ENCODE measurements at places on chromosomes 13 and 19.

GRCh38 chr19:35223084-35223790, 5.3 kb downstream of the FAM187B start:
- DNase-seq: no peak

- no peak for DNase-seq
Measured at GRCh38 chr19:18297308-18297707, 15.9 kb upstream of the JUND start.

GRCh38 chr13:73364736-73365135, 305.9 kb downstream of the KLF5 start:
- DNase-seq: no peak

DNA sequence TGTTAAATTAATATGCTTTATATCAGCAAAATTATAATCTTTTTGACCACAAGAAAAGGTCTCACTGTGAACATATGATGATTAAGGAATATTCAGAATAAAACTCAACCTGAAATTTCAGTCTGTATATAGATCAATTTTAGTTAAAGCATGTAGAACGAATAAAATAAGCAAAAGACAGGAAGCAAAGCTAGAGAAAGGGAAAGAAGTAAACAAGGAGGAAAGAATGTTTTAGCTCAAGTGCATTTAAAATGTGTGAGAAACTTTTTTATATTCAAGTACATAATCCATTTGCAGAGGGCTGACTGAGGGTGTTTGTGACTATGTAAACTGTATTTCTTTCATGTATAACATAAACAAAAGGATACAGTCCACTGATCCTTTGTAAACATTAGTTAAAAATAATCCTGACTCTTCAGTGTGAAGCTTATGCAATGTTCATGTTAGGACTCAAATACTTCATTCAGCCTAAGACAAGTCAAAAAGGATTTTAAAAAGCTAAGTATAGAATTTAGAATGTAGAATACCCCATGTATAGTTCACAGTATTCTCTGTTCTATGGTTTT, 472.1 kb downstream of the DIAPH3 start:
- no peak for DNase-seq

GRCh38 chr13:38657191-38657590, 29.7 kb upstream of the FREM2 start:
- DNase-seq: peak; percentile 3

DNA sequence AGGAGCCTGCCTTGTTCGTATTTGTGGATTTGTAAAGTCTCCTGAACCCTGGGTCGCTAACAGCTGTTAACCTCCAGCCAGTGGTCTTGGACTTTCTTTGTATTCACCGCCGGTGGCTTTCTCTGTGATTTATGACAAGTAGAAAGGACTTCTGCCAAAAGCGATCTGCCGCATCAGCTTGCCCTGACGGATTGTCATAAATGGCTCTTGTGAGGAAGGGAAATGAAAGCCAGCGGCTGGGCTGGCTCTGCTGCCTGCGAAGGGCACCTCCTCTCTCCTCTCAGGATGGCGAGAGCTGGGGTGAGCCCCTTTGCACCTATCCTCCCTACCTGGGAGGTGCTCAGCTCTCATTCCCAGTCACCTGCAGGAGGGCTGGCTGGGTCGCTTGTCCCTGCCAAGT, 25.6 kb downstream of the DHRS12 start:
- no peak for DNase-seq

DNA sequence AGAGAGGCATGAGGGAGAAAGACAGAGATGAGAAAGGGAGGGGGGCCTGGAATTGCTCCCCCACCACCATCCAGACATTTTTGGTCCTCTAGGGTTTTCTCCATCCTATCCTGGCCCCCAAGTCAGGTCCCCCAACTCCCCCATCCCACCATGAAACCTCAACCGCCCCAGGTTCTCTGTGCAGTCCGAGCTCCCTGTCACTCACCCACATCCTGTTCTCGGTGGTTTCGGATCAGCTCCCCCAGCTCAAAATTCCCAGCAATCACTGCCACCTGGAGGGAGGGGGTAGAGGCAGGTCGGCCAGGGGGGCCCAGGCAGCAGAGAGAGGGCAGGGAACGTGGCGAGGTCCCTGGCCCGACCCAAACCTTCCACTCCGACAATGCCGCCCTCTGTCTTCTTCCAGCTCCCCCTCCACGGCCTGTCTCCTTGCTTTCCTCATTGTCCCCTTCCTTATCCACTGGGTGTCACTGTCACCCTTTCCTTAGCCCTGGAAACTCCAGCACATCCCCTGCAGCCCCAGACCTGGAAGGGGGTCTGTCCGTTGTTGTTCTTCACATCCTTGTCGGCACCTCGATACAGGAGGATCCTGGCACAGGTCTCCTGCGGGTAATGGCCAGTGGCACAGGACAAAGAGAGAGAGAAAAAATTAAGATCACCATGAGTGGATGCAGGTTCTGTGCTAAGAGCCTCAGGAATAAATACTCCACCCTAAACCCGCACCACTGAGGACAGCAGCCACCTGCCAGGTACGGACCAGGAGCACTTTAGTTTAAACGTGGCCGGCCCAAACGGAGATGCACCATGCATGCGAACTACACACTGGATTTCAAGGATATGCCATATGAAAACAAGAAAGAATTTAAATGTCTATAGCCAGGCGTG, 15.4 kb downstream of the SHANK1 start:
- DNase-seq: no peak

DNA sequence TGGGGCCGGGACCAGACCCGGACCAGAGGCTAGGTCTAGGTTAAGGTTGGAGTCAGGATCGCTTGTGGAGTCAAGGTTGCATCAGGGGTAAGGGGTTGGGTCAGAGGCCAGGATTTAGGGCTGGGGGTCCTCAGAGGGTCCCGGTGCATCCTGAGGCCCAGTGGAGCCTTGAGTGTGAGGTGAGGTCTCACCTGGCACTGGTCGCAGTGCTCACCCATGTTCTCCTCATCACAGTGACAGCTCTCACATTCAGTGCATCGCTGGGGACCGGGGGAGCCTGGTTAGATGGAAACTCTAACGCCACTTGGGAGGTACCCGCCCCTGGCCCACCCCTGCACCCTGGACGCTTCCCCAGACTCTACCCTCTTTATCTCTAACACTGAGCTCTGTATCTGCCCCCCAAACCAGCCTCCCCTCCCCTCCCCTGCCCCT, 3.1 kb downstream of the HRC start:
- no peak for DNase-seq

DNA sequence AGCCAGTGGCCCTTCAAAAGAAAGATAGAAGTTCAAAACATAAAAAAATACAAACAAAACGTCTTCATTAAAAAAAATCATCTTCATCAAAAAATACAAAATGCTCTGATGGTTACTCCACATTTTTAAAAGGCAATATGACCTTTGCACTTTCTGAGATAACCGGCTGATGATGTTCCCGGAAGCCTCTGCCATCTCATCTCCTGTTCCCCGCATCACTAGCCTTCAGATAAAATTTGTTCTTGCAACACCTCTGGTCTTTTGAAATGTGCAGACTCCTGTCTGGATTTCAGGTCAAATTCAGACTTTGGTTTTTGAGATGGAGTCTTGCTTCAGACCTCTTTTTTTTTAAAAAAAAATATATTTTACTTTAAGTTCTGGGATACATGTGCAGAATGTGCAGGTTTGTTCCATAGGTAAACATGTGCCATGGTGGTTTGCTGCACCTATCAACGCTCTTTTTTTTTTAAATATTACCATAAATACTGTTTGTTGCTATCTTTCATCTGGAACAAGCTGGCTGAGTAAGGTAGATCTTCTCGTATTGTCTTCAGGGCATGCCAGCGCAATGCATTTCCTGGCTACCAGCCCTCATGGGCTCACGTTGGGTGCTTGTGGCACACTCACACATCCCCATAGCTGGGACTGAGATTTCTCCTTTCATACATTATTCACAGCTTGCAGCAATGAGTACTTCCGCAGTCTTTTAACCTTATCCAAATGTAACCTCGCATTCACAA, 418.9 kb upstream of the ARGLU1 start:
- no peak for DNase-seq

DNA sequence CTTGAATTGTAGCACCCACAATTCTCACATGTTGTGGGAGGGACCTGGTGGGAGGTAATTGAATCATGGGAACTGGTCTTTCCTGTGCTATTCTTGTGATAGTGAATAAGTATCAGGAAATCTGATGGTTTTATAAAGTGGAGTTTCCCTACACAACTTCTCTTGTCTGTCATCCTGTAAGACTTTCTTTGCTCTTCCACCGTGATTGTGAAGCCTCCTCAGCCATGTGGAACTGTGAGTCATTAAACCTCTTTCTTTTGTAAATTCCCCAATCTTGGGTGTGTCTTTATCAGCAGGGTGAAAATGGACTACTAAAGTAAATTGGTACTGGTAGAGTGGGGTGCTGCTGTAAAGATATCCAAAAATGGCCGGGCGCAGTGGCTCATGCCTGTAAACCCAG, 215.6 kb downstream of the LIG4 start:
- no peak for DNase-seq

- no peak for DNase-seq
Measured at GRCh38 chr13:113749967-113750366, 9.1 kb upstream of the TMEM255B start.

DNA sequence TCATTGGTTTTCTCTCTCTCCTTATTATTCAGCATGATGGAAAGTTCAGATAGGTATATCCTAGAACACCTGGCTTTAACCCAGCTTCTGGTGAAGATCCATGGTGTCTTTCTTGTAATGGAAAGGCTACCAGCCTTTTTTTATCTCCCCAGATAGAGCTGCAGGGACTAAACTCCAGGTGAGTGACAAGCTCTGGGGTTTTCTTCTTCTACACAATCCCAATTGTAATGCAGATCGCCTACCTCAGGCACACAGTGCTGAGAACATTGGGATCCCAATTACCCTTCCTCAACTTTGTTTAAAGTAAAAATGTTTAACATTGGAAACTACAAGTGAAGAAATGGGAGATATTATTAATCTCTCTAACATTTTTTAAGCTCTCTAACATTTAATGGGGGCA, 1851.7 kb downstream of the PCDH9 start:
- no peak for DNase-seq

- DNase-seq: no peak
Measured at GRCh38 chr13:96075953-96076543, 13.9 kb upstream of the HS6ST3 start.

- DNase-seq: no peak
Measured at GRCh38 chr13:79527698-79528097, 46.7 kb downstream of the NDFIP2 start.

GRCh38 chr13:70125693-70126092, 17.4 kb upstream of the KLHL1 start:
- no peak for DNase-seq

DNA sequence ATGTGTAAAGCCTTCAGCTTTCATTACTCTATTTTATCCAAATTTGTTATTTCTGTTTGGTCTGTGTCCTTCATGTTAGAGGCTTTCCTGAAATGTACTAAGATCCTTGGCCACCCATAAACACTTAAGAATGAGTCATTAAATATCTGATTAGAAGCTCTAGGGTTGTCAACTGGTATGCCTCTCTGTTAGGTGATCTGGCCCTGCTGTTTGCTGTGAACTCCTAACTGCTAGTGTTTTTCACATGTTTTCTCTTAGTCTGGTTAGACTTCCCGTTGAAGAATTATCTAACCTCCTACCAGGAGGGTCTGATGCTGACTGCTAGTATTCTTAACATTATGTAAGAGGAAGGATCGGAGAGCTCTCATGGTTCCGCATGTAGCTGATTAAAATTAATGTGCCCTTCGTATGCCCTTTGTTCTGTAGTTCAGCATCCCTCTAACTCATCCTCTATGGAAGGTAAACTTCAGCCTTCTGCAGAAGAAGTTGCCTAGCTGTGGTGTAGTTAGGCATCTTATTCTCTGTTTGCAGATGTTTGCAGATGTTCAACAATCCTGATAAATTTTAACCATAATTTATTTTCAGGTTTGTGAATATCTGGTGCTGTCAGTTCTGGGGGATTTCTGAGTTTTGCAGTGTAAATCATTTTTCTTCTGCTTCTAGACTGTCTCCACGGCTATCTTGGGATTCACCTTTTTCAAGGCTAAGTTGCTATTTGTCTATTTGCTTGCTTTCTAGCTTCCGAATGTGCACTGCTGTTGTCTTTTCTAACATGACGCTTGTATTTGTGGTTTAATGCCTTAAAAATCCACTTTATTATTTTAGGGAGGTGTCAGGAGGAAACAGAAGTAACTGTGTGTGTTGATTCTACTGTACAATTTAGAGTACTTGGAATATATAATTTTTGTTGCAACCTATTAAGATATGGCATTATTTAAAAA, 207.2 kb upstream of the SPRY2 start:
- DNase-seq: no peak

- DNase-seq: no peak
Measured at GRCh38 chr13:41554626-41555386, 97.5 kb downstream of the RGCC start.

DNA sequence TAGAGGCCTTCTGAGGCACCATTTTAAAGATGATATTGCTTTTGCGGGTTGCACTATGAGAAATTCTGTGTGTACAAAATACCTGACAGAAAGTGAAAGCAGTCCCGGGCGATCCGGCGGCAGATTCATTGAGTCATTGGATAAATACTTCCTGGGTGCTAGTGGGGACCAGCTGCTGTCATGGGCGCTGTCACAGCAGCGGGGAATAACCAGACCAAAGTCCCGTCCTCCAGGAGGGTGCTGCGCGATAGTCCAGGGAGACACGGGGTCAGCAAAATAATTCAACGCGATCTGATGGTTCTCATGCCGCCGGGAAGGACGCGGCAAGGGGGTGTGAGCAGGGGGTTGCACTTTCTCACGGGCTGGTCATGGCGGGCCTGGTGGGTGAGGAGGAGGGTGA, 13.5 kb downstream of the ZFR2 start:
- DNase-seq: no peak

GRCh38 chr19:58538257-58539168, 5.4 kb upstream of the TRIM28 start:
- DNase-seq: no peak

DNA sequence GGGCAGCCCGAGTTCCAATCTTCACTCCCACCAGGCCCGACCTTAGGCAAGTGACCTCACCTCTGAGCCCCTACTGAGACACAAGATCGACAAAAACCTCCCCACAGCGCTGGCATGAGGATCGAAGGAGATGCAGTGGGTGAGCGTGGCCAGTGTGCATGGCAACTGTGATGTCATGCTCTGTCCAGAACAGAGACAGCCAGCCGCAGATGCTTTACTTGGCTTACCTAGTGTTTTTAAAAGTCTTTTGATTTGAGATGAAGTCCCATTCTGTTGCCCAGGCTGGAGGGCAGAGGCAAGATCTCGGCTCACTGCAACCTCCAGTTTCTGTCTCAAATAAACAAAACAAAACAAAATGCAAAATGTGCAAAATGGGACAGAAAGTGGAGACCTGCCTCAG, 47.4 kb upstream of the CCNE1 start:
- no peak for DNase-seq

- no peak for DNase-seq
Measured at GRCh38 chr13:69202996-69203395, 904.6 kb upstream of the ATXN8OS start.
